ENCODE measurements at places on chromosomes 6 and 20. TPM values are rescaled to one million over a fixed set of nuclear protein-coding genes. Genes with fewer than 3 reads are reported as not detected.

OR14J1 gene
- not detected for total RNA-seq

RBM24 gene
- 0.29 TPM for total RNA-seq

GJA1 gene
- 120 TPM for total RNA-seq

VSX1 gene
- not detected for total RNA-seq

STMND1 gene
- total RNA-seq: not detected

SLC17A5 gene
- total RNA-seq: 38.5 TPM

IP6K3 gene
- total RNA-seq: 0.50 TPM

PAX1 gene
- not detected for total RNA-seq

PSORS1C1 gene
- total RNA-seq: 0.29 TPM

PEDS1 gene
- total RNA-seq: 11.3 TPM

EFCAB8 gene
- total RNA-seq: not detected

SLC17A9 gene
- total RNA-seq: 4.8 TPM

MRAP2 gene
- total RNA-seq: 0.50 TPM

HSPA1L gene
- 1.5 TPM for total RNA-seq

SMIM28 gene
- not detected for total RNA-seq

CRNKL1 gene
- total RNA-seq: 39.7 TPM

GZF1 gene
- total RNA-seq: 13.2 TPM

RCAN2 gene
- 2.2 TPM for total RNA-seq

SIRPD gene
- total RNA-seq: not detected

NOP56 gene
- 121 TPM for total RNA-seq

CCR6 gene
- total RNA-seq: not detected

ALDH8A1 gene
- total RNA-seq: 0.33 TPM

CPNE5 gene
- 0.15 TPM for total RNA-seq

COL10A1 gene
- 5.2 TPM for total RNA-seq

PTCRA gene
- not detected for total RNA-seq

C6orf132 gene
- 0.29 TPM for total RNA-seq

SEL1L2 gene
- total RNA-seq: not detected

HSPA12B gene
- 5.1 TPM for total RNA-seq

PHACTR3 gene
- not detected for total RNA-seq

WFDC12 gene
- total RNA-seq: not detected

FYN gene
- 45.2 TPM for total RNA-seq
